ENCODE measurements at places on chromosomes 6 and 20.

- DNase-seq, result no peak
Observed at GRCh38 chr6:170143401-170144150, 147.3 kb downstream of the DLL1 start.

DNA sequence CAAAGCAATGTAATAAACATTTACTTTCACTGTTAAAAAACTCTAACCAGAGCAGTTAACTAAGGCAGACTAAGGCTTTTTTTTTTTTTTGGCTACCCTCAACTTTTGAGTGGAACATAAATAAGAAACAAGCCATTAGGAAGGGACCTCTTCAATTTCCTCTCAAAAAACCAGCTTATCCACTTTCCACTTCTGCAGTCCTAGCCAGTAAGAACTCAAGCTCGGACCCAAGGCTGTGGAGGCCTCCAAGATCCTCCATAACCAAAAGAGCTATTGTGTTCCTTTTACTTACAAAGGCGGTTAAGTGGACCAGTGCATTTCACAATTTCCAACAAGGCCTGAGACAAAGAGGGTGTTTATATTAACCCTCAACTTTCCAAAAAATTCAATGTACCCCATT, 5.3 kb downstream of the KCNK5 start:
- DNase-seq, result no peak

DNA sequence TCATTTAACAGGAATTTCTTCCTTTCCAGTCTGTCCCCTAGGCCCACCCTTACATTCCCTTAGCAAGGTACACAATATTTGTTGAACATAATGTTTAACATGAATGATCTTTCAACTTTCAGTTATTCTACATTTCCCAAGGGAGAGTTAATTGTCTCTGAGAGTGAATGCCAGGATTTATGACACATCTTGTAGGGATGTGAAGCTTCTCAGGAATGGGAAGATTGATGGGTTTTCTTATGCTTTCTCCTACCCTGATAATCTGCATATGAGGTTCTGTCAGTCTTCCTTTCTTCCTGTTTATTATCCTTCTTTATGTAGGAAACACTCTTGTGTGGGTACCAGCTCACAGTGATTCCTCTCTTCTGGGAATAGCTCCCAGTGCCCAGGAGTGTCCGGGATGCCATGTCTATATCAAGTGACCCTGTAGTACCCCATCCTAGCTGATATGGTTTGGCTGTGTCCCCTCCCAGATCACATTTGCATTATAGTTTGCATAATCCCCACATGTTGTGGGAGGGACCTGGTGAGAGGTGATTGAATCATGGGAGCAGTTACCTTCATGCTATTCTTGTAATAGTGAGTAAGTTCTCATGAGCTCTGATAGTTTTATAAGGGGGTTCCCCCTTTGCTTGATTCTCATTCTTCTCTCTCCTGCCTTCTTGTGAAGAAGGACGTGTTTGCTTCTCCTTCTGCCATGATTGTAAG, 7.1 kb upstream of the FYN start:
- DNase-seq, result no peak

GRCh38 chr6:137834508-137834907, 32.6 kb upstream of the TNFAIP3 start:
- DNase-seq, result no peak

DNA sequence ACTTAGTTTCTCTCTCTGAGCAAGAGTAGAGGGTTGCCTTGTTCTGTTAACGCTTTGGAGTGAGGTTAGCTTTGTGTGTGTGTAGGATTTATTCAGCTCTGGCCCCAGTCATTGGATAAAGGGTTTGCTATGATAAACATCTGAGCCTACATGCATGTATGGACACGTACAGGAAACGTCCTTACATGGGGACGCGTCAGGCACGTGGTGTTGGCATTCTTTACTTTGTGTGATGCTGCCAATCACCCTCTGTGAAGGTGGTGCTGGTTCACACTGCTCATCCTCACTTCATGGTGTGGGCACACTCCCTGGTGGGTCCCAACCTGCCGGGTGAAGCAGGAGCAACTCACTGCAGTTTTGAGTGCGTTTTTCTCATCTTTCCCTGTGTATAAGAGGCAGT, 53.4 kb upstream of the CD93 start:
- DNase-seq, result no peak

GRCh38 chr6:139654888-139655782, 280.7 kb upstream of the CITED2 start:
- no peak for DNase-seq

GRCh38 chr6:150806790-150807189, 58.7 kb upstream of the MTHFD1L start:
- DNase-seq, result no peak

DNA sequence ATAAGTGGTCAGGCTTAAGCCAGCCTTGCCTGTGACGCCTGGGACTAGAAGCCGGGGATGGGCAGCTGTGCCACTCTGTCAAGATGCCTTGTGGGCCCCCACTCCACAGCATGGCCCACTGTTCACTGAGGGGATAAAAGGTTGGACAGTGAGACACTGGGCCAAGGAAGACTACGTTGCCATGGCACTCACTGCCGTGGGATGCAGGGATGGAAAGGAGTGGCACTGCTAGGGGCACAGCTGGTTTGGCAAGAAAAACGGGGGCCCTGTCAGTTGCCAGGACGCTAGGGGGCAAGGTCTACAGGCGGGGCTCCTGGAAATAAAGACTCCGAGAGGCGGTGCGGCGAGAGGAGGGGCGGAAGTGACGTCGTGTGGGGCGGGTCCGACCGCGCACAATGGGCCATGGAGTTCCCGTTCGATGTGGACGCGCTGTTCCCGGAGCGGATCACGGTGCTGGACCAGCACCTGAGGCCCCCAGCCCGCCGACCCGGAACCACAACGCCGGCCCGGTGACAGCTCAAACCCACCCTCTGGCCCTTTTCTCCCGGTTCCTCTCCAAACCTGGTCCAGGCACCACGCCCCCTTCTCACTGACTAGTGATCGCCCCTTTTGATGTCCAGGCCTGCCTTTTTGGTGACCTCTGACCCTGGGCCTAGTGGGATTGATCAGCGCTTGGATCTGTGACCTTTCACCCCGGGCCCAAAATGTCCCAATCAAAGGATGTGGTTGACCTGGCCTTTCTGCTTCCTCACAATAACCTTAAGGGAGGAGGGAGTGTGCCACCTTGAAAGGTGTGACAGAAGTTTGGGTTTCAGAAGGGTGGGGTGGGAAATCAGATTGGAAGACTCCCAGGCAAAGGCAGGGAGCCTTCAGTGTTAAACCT, at the start of gene ATAT1:
TSS of gene ATAT1 (plus strand) at position 391 of the 883 bp plus-strand sequence.
- DNase-seq, result peak; percentile 83

- no peak for DNase-seq
Observed at GRCh38 chr6:148548749-148549140, 198.1 kb upstream of the UST start.
